RPMI8226 (cell line): ENCODE measurements at places on chromosomes 2 and 18.

GRCh38 chr18:24443870-24444269 lies 16.6 kb upstream of the HRH4 start:
- peak; percentile 63 for DNase-seq

GRCh38 chr2:189298038-189298437 lies 118.5 kb upstream of the COL5A2 start:
- no peak for DNase-seq

- DNase-seq = no peak
Measured at GRCh38 chr2:104654811-104655210, 199.1 kb upstream of the POU3F3 start.

- DNase-seq = no peak
Measured at GRCh38 chr18:9552616-9553015, 61.7 kb downstream of the PPP4R1 start.

GRCh38 chr2:202133200-202133908 lies 60.3 kb downstream of the KIAA2012 start:
- no peak for DNase-seq

- no peak for DNase-seq
Measured at GRCh38 chr2:159172403-159172802, 114.1 kb downstream of the WDSUB1 start.

GRCh38 chr2:157746234-157746950 lies 117.7 kb upstream of the ACVR1C start:
- DNase-seq = no peak

DNA sequence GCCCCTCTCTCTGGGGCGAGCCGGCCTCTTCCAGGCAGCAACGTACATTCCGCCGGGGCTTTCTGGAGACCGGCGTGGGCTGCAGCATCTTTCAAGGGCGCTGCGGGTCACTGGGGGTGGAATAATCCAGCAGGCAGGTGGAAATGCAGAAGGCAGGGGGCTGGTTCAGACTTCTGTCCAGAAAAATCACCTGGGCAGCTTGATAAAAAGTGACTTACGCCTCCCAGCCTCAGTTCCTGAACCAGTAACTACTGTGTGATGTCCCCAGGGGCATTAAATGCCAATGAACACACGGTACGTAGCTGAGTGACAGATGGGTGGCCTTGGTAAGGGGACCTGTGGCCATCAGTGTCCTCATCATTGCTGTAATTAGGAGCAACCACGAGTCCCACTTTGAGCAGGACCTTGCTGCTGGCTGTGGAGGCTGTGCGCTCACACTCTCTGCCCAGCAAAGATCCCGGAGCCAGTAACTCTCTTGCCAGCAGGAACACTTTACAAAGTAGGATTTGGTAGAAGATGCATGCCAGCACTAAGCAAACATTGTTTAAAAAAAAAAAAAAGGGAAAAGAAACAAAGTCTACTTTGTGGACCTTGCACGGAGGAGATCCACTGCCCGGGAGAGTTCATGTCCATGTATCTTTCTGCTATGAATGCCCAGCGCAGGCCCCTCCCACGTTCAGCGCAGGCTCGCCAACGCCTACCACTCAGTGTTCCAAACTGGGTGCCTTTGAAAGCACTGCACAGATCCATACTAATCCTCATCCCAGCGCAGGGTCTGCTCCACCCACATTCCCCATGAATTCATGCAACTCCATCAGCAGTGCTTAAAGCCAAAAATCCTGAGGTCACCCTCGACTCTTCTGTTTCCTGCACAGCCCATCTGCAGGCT lies 177.3 kb downstream of the HDAC4 start:
- no peak for DNase-seq

- no peak for DNase-seq
Measured at GRCh38 chr2:54898456-54899226, 151.6 kb downstream of the RTN4 start.

- DNase-seq = no peak
Measured at GRCh38 chr2:205726506-205726905, 44.2 kb downstream of the NRP2 start.

DNA sequence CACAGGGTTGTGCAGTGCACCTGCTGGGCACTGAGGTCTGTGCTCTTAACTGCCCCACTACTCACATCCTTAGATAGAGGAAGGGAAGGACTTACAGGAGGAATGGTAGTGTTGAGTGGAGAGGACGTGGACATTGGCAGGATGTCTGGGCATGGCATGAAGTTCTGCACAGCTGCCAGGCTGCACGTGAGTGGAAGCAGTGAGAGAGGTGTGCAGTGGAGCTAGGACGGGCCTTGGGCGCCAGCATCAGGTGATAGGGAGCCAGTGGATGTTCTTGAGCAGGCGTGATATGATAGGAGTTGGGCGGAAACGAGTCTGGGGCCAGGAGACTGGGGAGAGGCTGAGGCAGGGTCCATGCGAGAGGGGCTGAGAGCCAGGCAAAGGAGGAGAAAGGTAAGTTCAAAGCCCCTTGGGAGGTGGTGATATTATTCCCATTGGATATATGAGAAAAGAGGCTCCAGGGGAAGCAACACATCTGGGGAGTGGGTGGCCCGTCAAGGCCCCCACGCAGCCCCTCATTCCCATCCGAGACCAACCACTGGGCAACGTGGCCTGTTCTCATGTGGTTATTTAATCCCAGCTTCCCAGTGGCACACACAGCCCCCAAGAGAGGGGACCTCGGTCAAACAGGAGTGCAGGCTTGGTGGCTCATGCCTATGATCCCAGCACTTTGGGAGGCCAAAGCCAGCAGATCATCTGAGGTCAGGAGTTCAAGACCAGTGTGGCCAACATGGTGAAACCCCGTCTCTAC lies 45.7 kb upstream of the SNED1 start:
- no peak for DNase-seq

- peak; percentile 38 for DNase-seq
Measured at GRCh38 chr2:60337142-60337497, 216.3 kb downstream of the BCL11A start.

DNA sequence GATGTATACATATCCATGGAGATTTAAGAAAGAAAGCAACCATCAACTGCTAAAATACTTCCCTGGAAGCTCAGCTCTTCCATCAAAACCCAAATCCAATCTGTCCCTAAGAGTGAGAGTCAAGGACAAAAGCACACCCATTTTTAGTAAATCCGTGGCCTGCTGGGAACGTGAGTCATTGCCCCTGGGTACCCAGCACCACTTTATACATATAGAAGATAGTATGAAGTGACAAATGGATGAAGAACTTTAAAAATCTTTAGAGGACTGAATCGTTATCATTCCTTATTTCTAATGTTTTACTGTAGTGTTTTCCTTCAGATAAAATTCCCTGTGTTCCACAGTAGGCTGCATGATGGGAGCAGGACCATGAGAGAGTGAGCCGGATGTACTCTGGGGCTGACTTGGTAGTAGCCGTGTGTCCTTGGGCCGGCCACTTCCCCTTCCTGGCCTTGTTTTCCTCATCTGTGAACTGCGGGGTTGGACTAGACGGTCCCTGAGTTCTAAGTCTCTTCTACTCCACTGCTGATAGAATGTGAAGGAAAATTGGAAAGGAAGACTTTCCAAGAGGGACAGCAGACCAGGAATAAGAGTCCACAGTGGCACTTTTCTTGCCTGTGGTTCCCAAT lies 28.5 kb upstream of the CEP68 start:
- no peak for DNase-seq

DNA sequence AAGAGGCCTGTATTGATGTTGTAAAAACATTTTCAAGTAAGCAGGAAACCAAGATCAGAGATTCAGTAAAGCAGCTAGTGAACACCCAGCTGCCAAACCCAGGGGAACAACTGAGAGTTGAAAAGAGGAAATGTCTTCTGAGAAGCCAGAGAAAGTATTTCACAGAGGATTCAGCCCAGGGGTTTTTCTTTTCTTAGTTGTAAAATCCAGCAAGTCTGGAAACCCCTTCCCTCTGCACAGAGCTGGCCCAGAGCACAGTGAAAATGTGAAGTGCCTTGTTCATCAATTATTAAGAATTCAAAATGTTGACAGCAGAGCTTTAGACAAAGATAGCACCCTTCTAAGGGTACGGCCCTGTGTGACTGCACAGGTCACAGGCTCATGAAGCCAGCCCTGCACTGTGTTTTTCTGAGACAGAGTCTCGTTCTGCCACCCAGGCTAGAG lies 28.4 kb downstream of the AFF3 start:
- no peak for DNase-seq

DNA sequence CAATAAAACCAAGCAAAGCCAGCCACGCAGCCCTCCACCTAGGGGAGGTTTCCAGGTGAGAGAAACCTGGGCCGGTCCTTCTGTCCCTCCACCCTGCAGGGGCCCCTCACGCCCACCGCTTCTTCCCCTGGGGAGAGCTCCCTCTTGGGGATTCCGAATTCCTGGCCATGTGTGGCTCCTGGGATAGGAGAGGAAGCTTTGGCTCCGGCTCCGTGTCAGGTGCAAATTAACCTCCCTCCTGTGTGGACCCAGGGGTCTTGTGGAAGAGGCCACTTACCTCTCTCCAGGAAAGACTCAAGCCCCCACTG lies 4.2 kb downstream of the RTP5 start:
- DNase-seq = no peak

DNA sequence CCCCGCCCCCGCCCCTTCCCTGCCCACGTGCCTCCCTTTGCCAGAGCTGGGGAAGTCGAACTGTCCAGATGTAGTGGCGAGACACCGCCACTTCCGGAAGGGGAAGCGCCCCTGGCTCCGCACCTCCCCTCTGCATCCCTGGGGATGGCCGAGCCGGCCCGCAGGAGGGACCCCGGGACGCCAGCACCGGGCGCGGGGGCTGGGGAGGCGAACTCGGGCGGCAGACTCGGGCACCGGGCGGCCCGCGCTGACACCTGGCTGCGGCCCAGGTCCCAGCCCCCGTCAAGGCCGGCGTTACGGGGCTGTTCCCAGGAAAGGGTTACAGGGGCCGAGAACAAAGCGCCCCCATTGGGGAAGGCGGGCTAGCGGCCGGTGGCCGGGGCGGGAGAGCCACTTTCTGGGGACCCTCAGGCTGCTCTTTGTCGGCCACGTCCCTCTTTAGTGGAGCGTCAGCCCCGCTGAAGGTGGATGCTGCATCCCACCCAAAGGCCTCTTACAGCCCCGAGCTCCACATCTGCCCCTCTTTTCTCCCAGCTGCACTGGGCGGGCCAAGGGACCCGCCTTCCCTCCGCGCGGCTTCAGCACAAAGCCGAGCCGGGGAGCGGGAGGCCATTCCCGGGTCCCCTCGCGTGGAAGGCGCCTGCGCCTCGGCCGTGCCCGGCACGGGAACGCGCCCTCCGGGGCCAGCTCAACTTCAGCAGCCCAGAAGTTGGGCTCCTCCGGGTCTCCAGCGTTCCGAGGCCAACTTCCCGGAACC lies 1.3 kb downstream of the SDC1 start:
- DNase-seq = peak; percentile 67

GRCh38 chr18:47846431-47846830 lies 84.0 kb downstream of the SMAD2 start:
- no peak for DNase-seq

DNA sequence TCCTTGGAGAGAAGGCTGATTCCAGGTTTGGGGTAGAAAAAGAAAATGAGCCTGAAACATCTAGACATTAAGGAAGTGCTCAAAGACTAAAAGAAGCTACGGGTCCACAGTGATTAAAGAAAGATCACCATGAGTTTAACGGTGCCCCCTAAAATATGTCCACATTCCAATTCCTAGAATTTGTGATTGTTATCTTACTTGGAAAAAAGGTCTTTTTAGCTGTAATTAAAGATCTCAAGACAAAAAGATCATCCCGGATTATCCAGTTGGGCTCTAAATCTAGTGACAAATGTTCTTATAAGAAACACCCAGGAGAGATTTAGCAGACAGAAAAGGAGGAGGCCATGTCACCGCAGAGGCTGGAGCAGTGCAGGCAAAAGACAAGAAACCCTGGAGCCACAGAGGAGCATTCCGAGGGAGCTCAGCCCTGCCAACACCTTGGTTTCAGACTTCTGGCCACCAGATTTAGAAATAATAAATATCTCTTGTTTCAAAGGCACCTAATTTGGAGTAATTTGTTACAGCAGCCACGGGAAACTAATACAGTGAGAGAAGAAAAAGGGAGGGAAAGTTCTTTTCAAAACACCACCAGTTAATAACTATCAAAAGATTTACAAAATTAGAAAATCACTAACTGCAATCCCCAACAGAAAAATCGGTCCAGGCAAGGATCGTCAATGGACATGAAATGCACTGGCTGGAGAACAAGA lies 8.5 kb downstream of the UXS1 start:
- DNase-seq = no peak

DNA sequence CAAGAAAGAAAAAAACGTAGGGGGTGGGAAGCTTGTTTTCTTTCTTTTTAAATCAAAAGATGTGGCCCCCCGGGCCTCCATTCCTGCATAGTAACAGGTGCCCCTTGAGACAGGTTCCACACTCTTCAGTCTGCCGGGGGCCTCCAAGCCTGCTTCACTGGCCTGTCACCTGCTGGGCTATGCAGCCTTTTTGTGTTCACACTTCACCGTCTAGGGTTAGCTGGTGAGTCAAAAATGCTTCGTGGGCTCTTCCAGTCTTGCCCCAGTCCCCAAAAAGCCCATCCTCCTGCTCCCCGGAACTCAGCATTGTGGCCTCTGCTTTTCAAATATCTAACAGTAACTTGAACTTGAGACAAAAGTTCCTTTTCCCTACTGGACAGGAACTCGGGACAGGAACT lies 67.9 kb downstream of the POLR1A start:
- peak; percentile 55 for DNase-seq

GRCh38 chr2:88641330-88641729 lies 14.1 kb upstream of the EIF2AK3 start:
- DNase-seq = no peak

- DNase-seq = peak; percentile 55
Measured at GRCh38 chr2:63888490-63889402, 47.0 kb downstream of the UGP2 start.

- no peak for DNase-seq
Measured at GRCh38 chr2:240888130-240888889, 7.6 kb downstream of the MAB21L4 start.

GRCh38 chr2:161039071-161039470 lies 121.2 kb upstream of the TANK start:
- DNase-seq = no peak

DNA sequence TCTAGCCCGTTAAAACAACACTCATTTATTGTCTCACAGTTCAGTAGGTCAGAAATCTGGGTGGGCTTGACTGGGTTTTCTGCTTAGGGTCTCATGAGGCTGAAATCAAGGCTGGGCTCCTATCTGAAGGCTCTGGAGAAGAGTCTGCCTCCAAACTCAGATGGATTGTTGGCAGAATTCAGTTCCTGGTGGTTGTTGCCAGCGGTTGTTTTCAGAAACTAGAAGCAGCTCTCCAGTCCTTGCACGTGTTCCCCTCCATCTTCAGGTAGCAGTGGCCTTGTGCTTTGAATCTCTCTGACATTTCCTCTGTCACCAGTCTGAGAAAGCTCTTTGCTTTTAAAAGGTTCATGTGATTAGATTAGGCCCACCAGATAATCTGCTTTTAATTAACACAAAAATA lies 20.1 kb upstream of the FN1 start:
- DNase-seq = no peak
